NCI-H446 (cell line): ENCODE measurements at places on chromosomes 2 and 18.

GRCh38 chr2:179239195-179239594, 25.4 kb downstream of the SESTD1 start:
- DNase-seq: no peak

DNA sequence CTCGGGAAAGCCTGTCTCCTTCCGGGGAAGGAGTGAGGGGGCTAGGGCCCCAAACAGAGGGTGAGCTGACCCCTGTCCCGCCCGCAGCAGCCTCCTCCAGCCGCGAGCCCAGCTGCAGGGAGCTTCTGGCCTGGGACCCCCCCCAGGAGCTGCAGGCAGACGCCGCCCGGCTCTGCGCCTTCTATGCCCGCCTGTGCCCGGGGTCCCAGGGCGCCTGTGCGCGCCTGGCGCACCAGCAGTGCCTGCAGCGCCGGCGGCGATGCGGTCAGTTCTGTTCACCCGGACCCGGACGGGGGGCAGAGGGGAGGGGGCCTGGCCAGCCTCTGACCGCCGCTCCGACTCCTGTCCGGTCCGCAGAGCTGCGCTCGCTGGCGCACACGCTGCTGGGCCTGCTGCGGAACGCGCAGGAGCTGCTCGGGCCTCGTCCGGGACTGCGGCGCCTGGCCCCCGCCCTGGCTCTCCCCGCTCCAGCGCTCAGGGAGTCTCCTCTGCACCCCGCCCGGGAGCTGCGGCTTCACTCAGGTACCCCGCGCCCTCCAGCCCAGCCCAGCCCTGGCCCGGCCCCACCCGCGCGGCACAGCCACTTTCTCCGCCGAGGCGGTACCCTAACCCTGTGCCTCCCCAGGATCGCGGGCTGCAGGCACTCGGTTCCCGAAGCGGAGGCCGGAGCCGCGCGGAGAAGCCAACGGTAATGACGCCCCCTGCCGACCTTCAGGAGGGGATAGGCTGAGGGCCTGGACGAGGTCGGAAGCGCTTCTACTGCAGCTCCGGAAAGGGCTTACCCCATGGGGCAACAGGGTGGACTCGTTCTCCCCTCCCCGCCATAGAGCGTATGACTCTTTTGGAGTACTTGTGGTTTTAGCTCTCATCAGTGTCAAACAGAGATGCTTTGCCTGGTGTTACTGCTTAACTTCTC, 2.0 kb upstream of the CHRND start:
- DNase-seq: no peak

GRCh38 chr2:240584486-240585031, 2.0 kb upstream of the CAPN10 start:
- DNase-seq: peak; percentile 25

DNA sequence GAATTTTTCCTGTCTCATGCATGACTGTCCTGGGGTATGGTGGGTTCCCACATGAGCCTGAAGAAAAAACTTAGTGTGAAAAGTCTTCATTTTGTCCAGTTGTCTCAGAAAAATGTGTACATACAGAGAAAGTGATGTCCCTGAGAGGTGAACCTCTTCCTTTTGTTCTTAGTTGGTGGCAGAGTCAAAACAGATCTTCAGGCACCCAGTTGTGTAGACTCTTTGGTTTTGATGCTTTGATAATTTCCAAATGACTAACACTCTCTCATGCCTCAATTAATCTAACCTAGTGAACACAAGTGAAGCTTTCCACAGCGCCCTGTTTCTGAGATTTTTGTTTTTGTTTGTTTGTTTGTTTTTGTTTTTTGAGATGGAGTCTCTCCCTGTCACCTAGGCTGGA, 273.5 kb downstream of the PIK3C3 start:
- DNase-seq: no peak

GRCh38 chr2:148058641-148059040, 37.8 kb downstream of the MBD5 start:
- DNase-seq: no peak

DNA sequence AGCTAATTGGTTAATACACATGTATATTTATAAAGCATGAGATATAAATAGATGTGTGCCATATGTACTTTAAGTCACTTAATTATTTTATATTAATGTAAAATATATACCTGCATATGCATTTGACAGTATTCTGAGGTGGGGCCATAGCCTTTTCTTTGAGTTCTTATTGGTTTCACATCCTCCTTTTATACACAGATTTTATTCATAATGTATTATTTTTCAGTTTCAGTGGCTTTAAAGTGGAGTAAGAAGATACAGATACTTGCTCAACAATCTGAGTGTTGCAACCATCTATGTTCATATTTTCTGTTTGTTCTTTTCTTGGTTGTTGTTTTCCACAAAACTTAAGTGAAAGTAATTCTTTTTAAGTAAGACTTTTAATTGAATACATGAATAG, 436.5 kb downstream of the RND3 start:
- DNase-seq: no peak

DNA sequence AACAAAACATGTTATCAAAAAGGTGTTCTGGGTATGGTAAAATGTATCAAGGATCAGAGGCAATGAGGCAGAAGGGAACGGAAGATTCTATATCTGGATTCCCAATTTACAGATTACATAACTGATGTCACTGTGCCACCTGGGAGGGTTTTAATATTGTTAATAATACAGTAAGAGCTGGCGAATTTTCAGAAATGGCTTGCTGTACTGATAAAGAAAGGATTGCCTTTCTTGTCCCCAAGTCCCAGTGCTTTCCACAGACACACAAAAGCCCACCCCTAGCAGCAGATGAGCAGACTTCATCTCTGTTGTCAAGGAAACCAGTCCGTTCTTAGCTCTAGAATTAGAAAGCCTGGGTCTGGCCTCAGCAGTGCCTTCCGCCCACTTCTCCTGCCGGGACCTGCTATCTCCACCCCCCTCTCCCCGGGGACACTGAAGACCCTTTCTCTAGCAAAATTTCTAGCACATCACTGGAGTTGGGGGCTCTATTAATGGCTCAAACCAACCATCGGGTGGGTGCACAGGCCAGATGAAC, 34.3 kb downstream of the ADD2 start:
- no peak for DNase-seq

- DNase-seq: no peak
Observed at GRCh38 chr2:11128243-11128951, 26.9 kb upstream of the SLC66A3 start.

DNA sequence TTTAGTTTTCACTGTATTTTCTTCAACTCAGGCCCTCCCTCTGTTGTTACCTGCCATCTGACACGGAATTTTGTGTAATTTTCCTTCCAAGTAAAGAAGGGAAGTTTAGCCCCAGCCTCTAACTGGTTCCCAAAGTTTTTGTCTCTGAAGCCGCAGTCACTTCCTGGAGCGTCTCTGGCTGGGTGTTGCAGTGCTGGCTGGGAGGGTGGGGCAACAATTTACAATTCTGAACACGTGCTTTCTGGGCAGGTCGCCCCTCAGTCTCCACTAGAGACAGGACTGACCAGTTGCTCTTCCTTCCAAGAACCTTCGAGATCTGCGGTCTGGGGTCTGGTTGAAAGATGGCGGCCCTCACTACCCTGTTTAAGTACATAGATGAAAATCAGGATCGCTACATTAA, 3.5 kb downstream of the CNDP2 start:
- no peak for DNase-seq

- DNase-seq: no peak
Observed at GRCh38 chr2:11508279-11508678, 25.6 kb upstream of the GREB1 start.

GRCh38 chr2:120767486-120768005, 31.9 kb downstream of the GLI2 start:
- DNase-seq: no peak

DNA sequence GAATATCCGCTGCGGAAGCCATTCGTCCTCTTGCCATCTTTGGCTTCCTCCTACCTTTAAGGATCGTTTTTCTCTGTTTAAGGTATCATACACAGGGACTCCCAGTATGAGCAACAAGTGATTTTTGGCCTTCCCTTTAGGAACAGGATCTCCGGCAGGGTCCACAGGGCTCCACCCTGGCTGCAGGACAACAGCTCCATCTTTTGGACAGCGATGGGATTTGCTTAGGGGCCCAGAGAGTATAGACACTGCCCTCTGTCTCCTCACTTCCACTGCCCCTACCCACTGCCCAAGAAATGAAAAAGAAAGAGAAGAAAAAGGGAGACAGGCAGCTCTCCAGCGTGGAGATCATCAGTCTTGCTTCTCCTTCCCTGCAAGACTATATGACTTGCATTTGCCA, 224.5 kb downstream of the UXS1 start:
- no peak for DNase-seq

- DNase-seq: no peak
Observed at GRCh38 chr2:171479154-171479814, 43.0 kb upstream of the CYBRD1 start.

GRCh38 chr2:173357346-173357745, 2.7 kb downstream of the CDCA7 start:
- peak; percentile 44 for DNase-seq

DNA sequence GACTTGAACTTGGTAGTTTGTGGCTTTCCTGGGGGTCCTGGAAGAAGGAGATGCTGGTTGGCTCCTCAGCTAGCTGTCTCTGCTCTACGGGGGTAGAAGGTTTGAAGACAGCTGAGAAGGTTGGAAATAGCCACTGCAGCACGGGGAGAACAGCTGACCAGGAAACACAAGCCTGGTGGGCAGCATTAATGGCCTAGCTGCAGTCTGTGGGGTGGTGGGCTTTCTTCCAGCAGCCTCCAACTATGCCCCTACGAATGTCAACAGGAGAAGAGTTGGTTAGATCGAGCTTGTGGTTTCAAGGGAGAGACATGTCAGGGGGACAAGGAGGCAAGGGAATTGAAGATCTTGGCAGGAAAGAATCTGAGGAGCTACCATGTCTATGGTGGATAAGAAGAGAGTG, 38.9 kb downstream of the PMAIP1 start:
- DNase-seq: no peak

DNA sequence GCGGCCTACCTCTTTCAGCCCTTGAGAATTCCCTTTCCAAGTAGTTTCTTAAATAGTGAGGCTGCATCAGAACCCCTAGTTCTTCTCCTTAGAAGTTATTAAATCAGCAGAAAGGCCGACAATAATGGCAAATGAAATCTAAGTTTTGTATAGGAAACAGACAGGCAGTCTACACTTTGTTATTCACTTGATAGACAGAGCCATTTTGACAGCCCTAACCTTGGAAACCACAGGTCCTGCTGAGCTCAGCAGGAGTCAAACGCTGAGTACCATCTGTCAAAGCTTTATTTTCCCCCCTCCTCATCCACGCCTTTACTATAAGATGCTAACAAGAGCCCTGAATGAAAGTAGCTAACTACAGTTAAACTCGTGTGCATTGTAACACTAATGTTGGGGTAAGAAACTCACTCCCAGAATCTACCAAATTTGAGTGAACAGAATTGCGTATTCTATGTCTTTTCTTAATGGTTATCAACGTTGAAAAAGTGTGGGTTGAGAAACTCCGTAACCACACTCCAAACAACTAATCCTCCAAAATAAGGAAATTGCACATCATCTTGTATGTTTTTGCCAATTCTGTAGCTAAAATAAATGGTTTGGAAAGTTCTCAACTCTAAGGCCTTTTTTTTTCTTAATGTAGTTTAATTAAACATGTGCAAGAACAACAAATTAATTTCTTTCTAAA, 90.6 kb upstream of the EFEMP1 start:
- peak; percentile 79 for DNase-seq

DNA sequence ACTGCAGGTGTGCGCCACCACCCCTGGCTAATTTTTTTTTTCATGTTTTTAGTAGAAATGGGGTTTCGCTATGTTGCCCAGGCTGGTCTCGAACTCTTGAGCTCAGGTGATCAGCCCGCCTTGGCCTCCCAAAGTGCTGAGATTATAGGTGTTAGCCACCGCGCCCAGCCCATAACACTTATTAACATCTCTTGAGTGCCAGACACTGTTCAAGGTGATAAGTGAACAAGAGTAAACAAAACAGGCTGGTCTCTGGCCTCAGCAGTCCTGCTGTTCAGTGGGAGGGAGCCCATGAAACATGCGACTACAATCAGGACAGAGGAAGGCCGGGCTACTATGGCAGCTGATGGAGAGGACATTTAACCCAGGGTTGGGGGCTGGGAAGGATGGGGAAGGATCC, 42.3 kb downstream of the KCTD1 start:
- DNase-seq: no peak

DNA sequence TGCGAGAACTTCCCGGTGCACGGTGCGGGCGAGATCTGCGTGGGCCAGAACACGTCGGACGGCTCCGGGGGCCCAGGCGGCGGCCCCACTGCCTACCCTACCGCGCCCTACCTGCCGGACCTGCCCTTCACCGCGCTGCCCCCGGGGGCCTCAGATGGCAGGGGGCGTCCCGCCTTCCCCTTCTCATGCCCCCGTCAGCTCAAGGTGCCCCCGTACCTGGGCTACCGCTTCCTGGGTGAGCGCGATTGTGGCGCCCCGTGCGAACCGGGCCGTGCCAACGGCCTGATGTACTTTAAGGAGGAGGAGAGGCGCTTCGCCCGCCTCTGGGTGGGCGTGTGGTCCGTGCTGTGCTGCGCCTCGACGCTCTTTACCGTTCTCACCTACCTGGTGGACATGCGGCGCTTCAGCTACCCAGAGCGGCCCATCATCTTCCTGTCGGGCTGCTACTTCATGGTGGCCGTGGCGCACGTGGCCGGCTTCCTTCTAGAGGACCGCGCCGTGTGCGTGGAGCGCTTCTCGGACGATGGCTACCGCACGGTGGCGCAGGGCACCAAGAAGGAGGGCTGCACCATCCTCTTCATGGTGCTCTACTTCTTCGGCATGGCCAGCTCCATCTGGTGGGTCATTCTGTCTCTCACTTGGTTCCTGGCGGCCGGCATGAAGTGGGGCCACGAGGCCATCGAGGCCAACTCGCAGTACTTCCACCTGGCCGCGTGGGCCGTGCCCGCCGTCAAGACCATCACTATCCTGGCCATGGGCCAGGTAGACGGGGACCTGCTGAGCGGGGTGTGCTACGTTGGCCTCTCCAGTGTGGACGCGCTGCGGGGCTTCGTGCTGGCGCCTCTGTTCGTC, 1.7 kb downstream of the FZD7 start:
- peak; percentile 35 for DNase-seq

DNA sequence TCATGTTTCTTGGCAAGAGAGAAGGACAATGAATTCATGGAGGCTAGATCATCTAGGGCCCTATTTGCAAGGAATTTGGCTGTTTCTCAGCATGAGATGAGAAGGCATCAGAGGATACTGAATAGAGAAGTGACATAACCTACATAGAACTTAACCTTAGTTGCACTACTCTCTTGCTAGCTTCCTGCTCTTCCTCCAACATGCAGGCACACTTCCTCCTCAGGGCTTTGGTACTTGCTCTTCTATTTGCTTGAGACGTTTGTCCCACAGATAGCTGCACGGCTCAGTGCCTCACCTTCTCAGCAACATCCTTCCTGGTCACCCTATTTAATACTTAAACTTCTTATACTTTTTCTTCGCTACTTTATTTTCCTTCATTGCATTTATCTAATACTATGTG, 20.0 kb upstream of the LANCL1 start:
- DNase-seq: no peak

- DNase-seq: no peak
Observed at GRCh38 chr18:46402396-46402795, 254.6 kb downstream of the LOXHD1 start.

DNA sequence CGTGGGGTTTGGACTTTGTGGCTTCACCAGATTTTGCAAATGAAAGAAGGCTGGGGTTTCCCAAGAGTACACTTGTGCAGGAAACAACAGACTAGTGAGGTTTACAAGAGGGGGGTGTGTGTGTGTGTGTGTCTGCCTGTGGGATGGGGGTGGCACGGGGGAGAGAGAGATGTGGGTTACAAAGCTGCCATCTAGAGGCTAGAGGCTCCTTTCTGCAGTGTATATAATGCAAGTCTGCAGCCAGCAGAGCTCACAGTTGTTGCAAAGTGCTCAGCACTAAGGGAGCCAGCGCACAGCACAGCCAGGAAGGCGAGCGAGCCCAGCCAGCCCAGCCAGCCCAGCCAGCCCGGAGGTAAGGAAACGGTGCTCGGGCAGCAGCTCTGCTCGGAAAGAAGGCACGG, at the start of gene ACKR3:
Gene ACKR3, plus strand, starts transcription at position 253 of the 401 bp plus-strand sequence. CDS start 10,641 bp downstream, outside the sequence.
- DNase-seq: peak; percentile 34
